Trophoblast cell (in vitro differentiated cells and primary cell): ENCODE measurements at places on chromosomes 11 and 22.
A peak's percentile ranks its signal among the peaks of the same experiment; 100 is the strongest.

GRCh38 chr11:88657076-88657738, 319.7 kb upstream of the CTSC start:
- no peak for DNase-seq

DNA sequence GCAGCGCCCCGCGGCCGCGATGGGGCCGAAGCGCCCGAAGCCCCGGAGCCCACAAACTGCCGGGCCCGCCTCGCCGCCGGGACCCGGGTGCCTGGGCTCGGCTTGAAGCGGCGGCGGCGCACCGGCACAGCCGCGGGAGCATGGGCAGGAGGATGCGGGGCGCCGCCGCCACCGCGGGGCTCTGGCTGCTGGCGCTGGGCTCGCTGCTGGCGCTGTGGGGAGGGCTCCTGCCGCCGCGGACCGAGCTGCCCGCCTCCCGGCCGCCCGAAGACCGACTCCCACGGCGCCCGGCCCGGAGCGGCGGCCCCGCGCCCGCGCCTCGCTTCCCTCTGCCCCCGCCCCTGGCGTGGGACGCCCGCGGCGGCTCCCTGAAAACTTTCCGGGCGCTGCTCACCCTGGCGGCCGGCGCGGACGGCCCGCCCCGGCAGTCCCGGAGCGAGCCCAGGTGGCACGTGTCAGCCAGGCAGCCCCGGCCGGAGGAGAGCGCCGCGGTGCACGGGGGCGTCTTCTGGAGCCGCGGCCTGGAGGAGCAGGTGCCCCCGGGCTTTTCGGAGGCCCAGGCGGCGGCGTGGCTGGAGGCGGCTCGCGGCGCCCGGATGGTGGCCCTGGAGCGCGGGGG, 346 bp downstream of the FJX1 start:
- DNase-seq: no peak

- DNase-seq: no peak
These were observed 63.4 kb downstream of the TENM4 start for GRCh38 chr11:79377406-79377805.

DNA sequence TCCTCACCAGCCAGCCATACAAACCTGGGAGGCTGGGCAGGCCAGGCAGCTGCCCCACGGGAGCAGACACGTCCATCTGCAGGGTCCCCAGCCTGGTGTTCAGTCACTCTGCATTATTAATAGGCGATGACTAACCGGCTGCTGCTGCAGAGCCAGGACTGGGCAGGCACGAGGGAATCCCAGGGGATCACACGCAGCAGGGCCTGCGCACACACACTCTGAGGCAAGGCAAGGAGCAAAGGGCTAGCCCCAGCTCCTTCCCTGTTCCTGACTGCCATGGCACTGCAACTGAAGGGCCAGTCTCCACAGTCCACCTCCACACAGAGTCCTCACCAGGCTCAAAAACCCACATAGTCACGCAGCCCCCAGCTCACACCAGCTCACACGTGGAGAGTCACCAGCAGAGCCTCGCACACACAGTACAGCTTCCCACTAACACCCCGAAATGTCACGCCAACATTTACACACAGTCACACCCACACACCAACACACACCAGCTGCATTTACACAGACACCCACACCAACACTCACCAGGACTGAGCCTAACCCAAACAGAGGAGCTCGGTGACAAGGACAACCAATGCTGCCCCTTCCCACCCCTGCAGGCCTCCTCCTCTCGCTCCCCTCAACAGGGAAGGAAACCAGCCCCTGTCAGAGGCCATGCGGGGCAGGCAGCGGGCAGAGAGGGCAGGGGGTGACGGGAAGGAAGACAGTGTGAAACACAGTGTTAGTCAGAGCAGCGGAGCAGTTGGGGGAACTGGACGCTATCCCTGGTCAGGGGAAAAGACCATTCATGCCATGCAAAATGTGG, 47.3 kb downstream of the NRXN2 start:
- DNase-seq: peak; percentile 16

DNA sequence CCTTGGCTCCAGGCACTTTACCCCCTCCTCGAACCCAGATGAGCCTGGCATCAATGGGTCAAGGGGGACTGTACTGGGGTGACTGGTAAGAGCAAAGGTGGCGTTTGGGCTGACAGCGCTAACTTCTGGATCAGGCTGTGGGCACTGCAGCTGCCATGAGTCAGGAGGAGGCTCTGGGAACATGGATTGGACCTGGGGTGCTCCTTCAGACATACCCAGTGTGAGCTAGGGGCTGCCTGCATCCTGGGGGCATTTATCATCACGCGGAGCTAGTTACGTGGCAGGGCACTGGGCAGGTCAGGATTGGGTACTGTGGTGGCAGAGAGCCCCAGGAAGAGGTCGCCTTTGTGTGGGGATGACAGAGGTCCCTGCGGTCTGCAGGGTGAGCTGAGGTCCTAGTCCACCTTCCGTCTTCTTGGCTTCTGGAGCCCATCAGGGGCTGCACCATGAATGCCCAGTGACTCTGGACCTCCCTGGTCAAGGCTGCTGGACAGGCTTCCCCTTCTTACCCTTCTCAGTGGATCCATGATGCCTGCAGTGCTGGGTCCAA, 13.1 kb downstream of the GRIK4 start:
- DNase-seq: no peak

- DNase-seq: no peak
These were observed 1.0 kb upstream of the PKNOX2 start for GRCh38 chr11:125163431-125164063.

- DNase-seq: no peak
These were observed 97.9 kb upstream of the CD44 start for GRCh38 chr11:35041070-35041554.

DNA sequence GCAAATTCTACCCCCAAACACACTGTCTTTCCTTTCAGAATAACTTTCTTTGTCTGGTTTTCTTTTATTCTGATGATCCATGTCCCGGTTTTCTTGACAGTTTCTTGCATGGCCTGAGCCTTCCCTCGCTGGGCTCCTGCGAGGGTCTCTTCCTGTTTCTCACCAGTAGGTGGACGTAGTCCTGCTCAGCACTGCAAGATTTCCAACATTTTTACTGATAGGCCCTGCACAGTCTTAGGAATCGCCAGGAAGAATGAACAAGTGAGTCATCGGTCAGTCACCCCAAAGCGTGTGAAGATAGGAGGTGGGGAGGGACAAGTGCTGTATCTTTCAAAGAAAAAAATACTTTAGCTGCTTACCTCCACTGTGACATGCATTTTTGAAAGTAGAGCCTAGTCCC, 16.9 kb upstream of the KIRREL3 start:
- peak; percentile 43 for DNase-seq

GRCh38 chr11:44120169-44120568, 24.7 kb downstream of the EXT2 start:
- DNase-seq: peak; percentile 55

- DNase-seq: no peak
These were observed 52.8 kb downstream of the AHNAK start for GRCh38 chr11:62493801-62494200.

DNA sequence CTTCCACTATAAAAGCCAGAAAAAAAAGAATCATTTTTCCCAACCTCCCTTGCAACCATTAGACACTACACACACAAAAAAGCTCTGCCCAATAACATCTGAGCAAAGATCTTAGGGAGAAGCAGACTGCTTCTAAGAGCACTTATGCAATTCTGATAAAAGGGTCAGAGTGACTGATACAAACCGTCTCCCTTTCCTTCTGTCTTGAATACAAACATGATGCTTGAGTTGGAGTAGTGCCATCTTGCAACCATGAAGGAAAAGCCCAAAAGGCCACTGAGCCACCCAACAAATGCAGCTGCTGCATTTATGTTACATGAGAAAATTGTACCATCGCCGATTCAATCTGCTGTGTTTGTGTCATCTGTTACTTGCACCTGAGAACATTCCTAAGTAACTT, 47.6 kb upstream of the EED start:
- DNase-seq: no peak

DNA sequence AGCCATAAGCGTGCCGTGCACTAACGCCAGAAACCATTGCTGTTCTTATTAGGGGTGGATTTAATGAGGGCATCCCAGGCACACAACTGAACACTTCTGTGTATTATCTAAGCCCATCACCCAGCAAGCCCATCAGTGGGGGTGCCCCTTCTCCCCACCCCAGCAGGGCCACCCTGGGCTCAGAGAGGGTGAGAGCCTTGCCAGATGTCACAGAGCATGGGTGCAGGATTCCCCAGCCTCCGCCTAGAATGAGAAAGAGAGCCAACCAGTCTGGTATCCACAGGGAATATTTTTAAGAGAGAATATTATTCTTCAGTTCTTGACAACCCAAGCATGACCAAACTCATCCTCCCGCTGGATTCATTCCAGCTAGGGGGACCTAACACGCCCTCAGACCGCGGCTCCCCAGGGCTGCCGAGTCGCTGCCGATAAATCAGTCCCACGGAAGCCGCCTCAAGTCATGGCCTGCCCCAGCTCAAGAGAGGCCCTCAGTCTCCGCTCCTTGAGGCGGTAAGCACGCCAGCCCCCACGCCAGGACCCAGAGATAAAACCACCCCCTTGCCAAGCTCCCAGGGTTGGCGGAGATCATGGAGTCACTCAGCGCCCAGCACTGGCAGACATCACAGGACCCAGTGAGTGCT, 47.2 kb downstream of the MN1 start:
- DNase-seq: no peak

GRCh38 chr11:117818041-117818873, 6.3 kb downstream of the FXYD2 start:
- DNase-seq: peak; percentile 52

GRCh38 chr11:24356501-24356900, 140.4 kb upstream of the LUZP2 start:
- DNase-seq: no peak

DNA sequence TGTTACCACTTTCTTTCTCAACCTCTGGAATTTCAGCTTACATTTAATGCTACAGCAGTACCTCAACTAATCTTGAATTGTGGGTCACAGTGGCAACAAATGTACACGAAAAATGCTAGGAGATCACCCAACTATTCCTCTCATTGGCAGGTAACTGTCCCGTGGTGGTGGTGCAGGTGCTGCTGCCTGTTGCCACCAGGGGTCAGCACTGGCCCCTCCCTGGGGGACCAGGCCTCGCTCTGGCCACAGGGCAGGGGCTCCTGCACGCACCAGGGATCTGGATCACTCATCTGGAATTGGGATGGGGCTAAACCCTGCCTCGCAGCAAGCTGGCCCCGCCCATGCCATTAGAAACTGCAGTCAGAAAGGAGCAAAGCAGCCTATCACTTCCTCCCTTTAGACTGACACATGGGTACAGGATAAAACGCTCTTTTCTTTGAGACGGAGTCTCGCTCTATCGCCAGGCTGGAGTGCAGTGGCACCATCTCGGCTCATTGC, 6.9 kb upstream of the POLDIP3 start:
- DNase-seq: peak; percentile 85

DNA sequence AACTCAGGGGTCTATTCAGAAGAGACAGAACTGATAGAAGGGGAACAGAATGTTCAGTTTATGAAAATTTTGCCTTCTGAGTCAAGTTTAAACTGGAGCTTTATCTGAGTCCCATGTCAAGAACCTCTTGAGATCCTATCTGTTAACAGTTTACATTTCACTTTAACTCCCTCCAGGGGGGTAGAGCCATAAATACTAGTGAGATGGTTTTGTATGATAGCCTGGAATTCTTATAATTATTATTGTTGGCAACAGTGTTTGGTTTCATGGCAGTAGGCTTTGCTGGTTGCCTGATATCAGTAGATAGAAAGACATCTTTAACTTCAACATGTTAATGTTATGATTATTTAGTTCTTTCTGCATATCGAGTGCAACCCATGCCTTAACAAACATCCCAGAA, 498.5 kb downstream of the INSC start:
- no peak for DNase-seq

DNA sequence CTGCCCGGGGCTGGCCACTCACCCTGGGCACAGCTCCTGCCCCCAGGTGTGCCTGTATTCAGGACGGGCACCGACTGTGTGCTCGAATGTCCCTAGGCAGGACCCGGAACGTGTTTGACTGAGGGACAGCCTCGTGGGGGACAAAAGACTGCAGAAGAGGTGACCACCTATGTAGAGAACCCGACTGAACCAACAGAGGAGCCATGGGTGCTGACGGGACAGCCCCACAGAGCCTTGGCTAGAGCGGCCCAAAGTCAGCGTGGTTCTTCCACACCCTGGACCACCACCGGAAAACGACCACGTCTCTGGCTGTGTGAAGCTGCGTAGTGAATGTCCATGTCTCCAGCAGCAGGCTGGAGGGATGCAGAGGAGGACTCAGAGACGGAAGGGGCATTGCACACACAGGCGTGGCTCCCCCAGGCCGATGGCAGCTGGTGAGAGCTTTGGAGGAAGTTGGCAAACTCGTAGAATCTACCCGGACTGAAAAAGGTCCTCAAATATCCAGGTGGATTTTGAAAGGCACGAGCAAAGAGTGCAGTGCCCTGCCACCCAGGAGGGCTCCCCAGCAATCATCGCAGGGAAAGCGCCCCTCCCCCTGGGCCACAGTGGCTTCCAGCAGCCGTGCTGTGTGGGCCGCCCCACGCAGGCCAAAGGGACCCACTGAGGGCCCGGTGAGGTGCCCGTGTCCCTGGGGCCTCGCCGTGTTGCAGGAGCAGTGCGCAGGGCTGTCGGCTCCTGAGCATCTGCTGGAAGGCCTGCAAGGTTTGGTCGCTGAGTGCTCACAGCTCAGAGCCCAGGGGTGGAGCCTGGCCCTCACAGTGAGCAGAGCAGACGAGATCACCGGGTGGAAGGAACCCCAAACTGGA, 17.5 kb upstream of the MUC5B start:
- no peak for DNase-seq

- DNase-seq: no peak
These were observed 73.0 kb upstream of the TBCEL start for GRCh38 chr11:120950880-120951279.

DNA sequence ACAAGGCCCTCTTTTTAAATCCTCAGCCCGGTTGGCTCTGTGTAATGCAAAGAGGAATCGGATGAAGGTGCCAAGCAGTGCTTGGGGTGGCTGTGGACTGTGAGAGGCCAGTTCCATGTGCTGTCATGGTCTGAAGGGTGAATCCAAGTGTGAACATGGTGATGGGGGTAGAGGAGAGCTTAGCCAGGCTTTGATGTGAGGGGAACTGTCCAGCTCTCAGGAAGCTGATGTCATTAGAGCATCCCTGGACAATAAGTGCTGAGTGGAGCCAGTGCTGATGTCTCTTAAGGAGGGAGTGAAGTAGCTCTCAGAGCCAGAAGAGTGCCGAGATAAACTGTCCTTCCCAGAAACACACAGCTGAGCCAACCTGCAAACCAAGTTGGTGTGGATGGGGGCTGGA, 53.6 kb downstream of the NAV2 start:
- no peak for DNase-seq

DNA sequence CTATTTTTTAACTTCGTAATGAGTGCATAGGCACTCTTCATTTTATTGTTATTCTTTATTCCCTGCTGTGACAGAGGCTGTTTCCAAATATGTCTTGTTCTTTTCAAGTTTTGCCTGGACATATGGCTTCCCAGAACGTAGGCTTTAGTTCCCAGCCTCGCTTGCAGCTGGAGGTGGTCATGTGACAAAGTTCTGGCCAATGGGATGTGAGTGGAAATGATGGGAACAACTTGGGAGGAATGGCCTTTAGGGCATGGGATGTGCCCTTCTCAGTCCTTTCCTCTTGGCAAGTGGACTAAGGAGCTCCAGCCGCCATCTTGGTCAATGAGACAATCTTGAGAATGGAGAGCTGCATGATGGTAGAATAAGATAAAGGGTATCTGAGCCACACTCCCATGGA, 70.8 kb upstream of the EIF3D start:
- DNase-seq: no peak

- DNase-seq: no peak
These were observed 330.6 kb upstream of the ZC3H12C start for GRCh38 chr11:109762546-109762945.

- DNase-seq: no peak
These were observed 40.7 kb downstream of the SFI1 start for GRCh38 chr22:31537019-31537535.

GRCh38 chr11:62573006-62573591, 592 bp downstream of the EEF1G start:
- peak; percentile 42 for DNase-seq

GRCh38 chr11:68840661-68841653, 759 bp downstream of the CPT1A start:
- peak; percentile 53 for DNase-seq
